Osteocyte (in vitro differentiated cells): ENCODE measurements at places on chromosomes 5 and 9. TPM values are rescaled to one million over a fixed set of nuclear protein-coding genes. Genes with fewer than 3 reads are reported as not detected.

The ZFP37 gene
- total RNA-seq, result 5.9 and 7.0 TPM in 2 replicates

The PFN3 gene
- not detected in 2 replicates for total RNA-seq

The DCANP1 gene
- not detected in 2 replicates for total RNA-seq

The NR4A3 gene
- total RNA-seq, result 2.4 and 3.2 TPM in 2 replicates

The TPD52L3 gene
- not detected in 2 replicates for total RNA-seq

DNA sequence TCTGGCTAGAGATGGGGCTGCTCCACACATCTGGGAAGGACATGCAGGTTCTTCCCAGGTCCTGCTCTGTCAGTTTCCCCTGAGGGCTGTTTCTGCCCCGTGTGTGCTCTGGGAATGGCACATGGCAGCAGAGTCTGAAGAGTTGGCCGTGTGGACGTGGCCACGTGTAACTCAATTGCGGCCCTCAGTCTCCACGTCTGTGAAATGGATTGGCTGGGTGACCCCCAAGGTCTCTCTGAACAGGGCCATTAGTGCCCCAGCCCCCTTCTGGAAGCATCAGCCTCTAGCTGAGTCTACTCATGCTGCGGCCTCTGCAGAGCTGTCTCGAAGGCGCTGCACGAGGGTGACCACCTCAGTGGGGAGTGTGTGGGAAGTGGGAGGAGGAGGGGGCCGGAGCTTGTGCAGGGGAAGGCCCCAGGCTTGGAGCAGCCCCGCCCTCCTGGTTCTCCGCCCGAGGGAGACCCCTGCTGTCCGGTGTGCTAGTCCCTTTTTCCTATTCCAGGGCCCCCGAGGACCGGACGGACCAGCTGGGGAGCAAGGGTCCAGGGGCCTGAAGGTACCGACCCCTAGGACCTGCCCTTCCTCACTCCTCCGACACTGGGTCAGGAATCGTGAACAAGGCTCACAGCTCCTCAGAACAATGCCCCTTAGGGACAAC lies 58.9 kb upstream of the ORM1 start:
- DNase-seq, result no peak

DNA sequence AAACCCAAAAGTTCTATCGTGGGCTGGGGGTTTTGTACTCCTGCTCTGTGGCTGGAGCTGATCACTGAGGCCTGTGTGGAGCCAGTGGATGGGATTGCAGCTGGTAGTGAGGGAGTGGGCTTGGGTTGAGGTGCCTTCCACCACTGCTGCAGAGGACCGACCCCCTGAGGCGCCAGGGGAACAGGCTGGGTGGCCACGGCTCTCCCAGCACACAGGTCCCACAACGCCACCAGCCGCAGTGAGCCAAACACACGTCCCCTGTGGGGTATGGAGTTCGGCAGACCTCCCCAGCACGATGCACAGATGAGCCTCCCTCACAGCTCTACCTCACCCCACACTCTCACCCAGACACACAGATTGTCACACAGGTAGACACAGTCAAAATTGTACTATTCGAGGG lies 109.1 kb downstream of the DAB2IP start:
- DNase-seq, result no peak

- no peak for DNase-seq
Observed at GRCh38 chr5:64532212-64532611, 26.4 kb downstream of the RGS7BP start.

- DNase-seq, result no peak
Observed at GRCh38 chr9:30718483-30718882, 1666.0 kb upstream of the ACO1 start.

DNA sequence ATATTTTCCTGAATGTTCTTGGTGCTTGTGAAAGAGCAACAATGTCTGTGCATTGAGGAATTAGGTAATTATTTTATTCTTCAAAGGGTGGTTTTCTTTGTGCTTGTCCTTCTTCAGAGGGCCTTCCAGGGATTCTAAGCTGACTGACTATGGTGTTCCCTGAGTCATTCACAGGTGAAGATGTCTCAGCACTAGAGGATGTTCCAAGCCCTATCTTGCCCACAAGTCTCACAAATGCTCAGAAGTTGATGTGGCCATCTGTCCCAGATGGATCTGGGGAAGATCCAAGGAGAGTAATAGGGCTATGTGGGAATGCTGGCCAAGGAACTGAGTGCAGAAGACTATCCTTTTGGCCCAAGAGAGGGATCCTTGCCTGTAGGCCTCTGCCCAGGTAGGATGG lies 120.9 kb downstream of the ADAMTSL1 start:
- no peak for DNase-seq

- peak; percentile 62 for DNase-seq
Observed at GRCh38 chr5:135239453-135240282, 159.4 kb downstream of the MACROH2A1 start.
